ENCODE measurements at places on chromosomes 11 and 22.

DNA sequence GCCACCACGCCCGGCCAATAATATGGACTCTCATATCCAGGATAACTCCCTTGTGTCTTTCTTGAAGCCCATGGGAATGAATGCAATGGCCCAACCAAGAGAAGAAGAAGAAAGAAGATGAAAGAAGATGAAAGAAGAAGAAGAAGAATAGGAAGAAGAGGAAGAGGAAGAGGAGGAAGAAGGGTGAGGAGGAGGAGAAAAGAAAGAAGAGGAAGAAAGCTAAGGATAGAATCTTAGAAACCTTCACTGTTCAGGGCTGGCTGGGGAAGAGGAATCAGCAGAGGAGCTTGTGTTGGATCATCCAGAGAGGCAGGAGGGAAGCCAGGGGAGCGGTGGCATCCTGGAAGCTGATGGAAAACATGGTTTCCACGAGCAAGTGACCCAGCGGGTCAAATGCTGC is 28.9 kb downstream of the MCHR1 start:
- DNase-seq: no peak

- DNase-seq: no peak
Measured at GRCh38 chr11:70507466-70508230, 109.3 kb downstream of the CTTN start.

DNA sequence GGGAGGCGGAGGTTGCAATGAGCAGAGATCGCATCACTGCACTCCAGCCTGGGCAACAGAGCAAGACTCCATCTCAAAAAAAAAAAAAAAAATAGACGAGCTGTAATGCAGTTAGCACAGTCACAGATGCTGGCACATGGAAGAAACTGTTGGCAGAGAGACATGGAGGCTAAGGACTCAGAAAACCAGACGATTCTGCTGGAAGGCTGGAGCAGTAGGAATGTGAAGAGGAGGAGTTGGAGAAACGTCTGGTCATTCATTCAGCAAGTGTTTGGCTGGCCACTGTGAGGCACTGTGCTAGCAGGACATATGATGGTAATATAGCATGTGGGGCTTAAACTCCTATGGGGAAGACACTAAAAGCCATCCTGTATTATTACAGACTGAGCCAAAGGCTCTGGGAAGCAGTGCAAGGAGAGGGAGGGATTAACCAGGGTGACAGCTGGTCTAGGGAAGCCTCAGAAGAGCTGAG is 5.0 kb downstream of the UQCR10 start:
- no peak for DNase-seq

GRCh38 chr11:64339754-64340408 is at the start of gene CCDC88B:
Gene CCDC88B, plus strand, starts transcription at chr11:64340204. Its CDS starts 63 bp downstream, at chr11:64340267.
- DNase-seq: no peak

DNA sequence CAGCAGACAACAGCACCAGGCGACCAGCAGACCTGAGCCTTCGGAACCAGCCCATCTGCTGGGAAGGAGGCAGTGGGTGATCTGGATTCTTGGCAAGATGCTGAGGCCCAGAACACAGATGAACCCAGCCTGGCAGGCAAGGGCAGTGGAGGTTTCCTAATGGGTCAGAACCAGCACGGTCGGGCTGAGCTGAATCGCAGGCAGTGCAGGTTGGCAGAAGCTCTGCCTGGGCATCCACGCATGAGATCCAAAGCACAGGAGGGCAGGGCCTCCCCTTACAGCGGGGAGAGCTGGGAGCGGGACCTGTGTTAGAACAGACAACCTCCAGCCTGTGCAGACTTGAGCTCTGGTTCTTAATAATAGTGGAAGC is 47.5 kb downstream of the DSCAML1 start:
- no peak for DNase-seq

GRCh38 chr11:72595292-72595684 is 78.9 kb downstream of the PDE2A start:
- DNase-seq: no peak

- DNase-seq: no peak
Measured at GRCh38 chr11:100578831-100579311, 108.2 kb upstream of the ARHGAP42 start.

DNA sequence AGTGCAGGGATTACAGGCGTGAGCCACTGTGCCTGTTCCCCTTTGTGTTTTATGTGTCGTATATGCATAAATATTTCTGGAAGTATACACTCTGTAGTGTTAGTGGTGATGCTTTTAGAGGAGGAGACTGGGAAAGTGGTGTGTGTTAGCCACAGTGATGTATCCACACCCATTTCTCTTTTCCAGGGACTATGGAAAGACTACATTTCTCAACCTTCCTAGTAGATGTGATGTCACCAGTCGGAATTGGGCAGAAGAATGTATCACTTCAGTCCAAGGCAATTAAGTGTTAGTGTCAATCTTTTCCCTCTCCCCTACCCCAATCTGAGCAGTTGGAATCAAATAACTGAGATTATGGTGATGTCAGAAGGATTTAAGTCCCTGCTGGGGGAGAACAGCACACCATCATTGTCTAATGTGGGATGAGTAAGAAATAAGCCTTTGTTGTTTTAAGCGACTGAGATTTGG is 5.8 kb upstream of the ATG16L2 start:
- DNase-seq: no peak

DNA sequence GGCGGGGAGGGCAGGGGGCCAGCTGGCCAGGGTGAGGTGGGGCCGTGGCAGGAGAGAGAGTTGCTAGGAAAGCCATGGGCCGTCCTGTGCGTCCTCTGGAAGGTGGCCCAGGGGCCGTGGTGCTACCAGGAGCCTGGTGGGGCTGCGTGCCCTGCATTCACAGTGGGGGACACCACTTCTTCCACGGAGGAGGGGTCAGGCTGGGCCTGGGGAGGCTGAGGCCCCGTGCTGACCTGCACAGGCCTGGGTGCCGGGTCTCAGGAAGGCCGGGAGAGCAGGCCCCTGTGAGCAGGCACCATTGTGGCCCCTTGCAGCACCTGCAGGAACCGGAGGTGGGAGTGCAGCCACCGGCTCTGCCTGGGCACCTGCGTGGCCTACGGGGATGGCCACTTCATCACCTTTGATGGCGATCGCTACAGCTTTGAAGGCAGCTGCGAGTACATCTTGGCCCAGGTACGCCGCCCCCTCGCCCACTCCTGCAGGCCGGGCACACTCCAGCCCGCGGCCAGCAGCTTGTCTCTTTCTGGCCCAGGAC is 12.0 kb downstream of the MUC5B start:
- DNase-seq: no peak

DNA sequence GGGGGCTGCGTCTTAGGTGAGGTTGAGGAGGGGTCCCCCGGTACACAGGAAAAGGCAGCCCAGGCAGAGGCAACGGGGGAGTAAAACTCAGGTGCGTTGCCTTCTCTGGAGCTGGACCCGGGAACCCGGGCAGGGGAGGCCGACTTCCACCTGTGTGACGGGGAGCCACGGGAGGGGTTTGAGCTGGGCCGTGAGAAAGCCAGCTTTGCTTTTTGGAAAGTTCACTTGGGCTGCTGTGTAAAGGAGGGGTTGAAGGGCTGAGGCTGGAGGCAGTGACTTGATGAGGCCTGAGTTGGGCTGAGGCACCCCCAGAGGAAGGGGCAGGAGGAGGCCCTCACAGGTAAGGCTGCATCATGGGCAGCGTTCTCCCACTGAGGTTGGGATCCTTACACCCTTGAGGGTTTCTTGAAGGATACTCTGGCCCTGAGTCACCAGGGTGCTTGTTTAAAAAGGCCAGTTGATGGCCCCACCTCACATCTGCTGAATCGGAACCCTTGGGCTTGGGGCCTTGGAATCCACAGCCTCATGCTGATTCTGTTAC is 47.2 kb downstream of the CHRDL2 start:
- DNase-seq: no peak

DNA sequence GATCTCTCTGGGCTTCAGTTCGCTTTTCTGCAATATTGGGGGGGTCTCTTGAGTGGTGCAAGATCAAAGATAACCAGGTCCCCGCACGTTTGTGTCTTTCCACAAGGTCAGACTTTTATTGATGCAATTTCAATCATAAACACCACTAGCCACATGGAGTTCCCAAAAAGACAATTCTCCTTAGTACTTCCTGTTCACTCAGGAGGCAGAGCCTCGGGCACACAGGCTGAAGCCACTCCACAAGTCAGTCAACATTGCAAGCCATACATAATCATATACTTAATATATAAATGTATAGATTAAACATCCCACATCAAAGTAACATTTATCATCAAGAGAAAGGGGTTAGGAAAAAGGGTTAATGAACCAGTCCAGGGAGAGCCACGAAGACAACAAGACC is 12.0 kb downstream of the ST14 start:
- DNase-seq: no peak

GRCh38 chr11:125874556-125875124 is 12.8 kb upstream of the HYLS1 start:
- peak; percentile 60 for DNase-seq

GRCh38 chr11:127492029-127492428 is 491.5 kb upstream of the KIRREL3 start:
- DNase-seq: no peak

GRCh38 chr11:113048820-113049768 is 87.9 kb downstream of the NCAM1 start:
- no peak for DNase-seq

- no peak for DNase-seq
Measured at GRCh38 chr11:132858223-132858622, 674.1 kb downstream of the OPCML start.

DNA sequence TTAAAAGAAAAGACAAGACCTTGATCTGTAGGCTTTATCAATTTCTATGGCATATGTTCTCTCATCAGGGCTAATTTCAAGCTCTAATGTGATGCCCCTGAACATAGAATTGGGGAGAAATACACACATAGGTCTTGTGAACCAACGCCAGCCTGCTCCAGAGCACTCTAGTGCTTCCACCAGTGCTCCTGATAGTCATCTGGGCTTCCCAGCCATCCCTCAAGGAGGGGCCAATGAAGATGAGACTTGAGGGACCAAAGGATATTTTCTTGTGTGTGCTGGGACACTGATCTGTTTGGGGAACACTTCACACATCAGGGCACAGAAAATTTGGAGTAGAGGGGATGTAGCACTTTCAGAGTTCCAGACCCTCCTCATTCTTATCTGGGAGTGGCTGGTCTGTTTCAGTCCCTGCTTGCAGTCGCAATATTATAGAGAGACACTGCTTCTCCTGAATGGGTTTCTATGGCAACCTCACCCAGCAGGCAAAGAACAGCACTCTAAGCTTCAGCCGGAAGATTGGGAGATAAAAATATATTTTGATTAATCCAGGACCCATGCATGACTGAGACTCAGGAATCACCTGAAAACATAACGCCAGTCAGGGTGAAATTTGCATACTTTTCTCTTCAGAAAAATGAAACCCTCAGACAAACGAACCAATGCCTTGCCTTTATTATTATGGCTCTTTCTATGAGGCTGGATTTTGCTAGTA is 28.4 kb upstream of the SCN3B start:
- no peak for DNase-seq

GRCh38 chr22:39098026-39098425 is 982 bp downstream of the APOBEC3H start:
- DNase-seq: no peak

DNA sequence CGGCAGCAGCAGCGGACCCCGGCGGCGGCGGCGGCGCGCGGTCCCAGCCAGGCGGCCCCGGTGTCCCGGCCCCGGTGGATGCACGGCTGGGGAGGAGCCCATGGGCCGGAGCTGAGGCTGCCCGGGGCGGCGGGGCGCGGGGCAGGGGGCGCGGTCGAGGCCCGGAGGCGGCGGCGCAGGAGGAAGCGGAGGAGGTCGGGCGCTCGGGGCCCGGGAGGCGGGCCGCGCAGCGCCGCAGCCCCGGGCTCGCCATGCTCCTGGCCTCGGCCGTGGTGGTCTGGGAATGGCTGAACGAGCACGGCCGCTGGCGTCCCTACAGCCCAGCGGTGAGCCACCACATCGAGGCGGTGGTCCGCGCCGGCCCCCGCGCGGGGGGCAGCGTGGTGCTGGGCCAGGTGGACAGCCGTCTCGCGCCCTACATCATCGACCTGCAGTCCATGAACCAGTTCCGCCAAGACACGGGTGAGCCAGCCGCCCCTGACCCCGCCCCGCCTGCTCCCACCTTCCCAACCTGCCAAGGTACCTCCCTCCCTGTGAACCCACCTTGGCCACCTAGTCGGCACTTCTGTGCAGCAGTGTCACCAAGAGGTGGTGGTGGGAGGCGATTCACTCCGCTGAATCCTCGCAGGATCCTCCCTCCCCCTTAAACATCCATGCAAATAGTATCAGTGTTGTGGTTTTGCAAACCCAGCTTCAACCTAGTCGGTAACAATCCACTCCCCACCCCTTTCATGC is 580 bp downstream of the DTX4 start:
- no peak for DNase-seq

DNA sequence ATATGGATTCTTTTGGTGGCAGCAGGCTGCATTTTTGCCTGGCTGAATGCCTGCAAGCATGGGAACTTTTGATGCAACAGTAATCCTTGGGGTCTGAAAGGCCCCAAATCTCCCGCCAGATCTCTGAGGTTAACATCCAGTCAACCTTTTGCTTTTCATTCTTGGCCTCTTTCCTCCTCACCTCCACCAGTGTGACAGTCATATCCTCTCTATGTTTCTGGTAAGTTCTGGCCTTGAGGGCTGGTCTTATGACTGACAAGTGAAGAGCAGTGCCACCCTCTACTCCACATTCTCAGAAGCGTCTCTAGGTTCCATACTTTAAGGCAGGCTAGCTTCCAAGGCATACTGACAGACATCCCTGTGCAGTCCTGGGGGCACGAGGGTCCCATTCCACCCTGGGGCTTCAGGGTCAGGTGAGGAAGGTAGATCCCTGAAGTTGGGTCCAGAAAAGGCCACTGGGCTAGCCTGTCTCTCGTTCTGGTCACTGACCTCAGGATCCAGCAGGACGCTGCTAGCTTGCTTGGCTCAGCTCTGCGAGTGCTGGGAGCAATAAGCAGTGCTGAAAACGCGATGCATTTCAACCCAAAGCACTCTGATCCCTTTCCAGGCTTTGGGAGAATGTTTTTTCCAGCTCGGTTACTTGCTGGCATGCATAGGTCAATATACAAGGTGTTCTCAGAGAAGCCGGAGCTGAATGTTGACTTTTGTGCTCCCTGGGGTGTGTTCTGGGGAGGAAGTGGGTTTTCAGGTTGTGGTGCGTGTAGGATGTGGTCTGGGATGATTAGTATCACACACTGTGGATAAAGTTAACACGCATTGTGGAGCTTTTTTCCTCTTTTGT is 75.2 kb downstream of the PTPRJ start:
- no peak for DNase-seq

DNA sequence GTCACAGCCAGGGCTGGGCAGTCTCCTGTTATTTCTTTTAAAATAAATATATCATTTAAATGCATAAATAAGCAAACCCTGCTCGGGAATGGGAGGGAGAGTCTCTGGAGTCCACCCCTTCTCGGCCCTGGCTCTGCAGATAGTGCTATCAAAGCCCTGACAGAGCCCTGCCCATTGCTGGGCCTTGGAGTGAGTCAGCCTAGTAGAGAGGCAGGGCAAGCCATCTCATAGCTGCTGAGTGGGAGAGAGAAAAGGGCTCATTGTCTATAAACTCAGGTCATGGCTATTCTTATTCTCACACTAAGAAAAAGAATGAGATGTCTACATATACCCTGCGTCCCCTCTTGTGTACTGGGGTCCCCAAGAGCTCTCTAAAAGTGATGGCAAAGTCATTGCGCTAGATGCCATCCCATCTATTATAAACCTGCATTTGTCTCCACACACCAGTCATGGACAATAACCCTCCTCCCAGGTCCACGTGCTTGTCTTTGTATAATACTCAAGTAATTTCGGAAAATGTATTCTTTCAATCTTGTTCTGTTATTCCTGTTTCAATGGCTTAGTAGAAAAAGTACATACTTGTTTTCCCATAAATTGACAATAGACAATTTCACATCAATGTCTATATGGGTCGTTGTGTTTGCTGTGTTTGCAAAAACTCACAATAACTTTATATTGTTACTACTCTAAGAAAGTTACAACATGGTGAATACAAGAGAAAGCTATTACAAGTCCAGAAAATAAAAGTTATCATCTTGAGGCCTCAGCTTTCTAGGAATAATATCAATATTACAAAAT is 13.4 kb downstream of the OR51B4 start:
- no peak for DNase-seq

GRCh38 chr11:104817973-104818372 is 80.3 kb downstream of the CASP12 start:
- no peak for DNase-seq
